ENCODE measurements at places on chromosomes 7 and 10.

- no peak for DNase-seq
Measured at GRCh38 chr7:69880840-69881239, 282.6 kb downstream of the AUTS2 start.

- DNase-seq, result no peak
Measured at GRCh38 chr10:46037107-46037825, 6.8 kb upstream of the NCOA4 start.

- DNase-seq, result no peak
Measured at GRCh38 chr7:130141884-130142653, 63.1 kb downstream of the TMEM209 start.

DNA sequence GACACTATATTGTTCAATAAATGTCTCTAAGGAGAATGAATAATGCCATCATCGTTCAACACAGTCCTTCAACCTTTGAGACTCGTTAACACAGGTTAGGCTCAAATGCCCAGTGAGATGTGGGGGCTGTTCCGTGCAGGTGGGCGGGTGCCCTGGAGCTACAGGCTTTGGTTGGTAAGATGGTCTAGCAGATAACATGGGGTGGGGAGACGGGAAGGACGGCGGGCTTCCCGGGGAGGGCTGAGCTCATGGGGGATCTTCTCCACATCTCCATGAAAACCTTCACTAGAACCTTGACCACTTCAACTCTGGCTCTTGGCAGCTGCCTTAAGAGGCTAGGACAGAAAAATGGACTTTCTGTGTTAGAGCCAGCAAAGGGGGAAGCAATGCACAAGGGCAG, 134.1 kb upstream of the TCERG1L start:
- DNase-seq, result peak; percentile 30

- no peak for DNase-seq
Measured at GRCh38 chr7:12256090-12256489, 45.0 kb downstream of the TMEM106B start.

DNA sequence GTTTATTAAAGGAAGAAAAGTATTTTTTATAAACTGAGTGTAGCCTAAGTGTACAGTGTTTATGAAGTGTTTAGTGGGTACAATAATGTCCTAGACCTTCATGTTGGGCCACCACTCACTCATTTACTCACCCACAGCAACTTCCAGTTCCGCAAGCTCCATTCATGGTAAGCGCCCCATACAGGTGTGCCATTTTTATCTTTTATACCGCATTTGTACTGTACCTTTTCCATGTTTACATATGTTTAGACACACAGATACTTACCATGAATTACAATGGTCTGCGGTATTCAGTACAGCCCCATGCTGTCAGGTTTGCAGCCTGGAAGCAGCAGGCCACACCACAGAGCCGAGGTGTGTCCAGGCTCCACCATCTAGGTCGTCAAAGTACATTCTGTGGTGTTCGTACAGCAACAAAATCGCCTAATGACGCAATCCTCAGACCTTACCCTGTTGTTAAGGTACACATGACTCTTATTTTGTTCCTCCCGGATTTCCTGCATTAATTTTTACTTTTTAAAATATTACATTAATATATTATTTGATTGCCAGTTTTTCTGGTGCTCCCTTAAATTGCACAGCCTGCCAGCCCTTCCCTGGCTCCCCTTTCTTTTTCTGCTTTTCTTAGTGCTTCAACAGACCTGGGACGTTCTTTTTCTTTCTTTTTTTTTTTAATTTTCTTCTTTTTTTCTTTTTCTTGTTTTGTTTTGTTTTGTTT, 881 bp upstream of the SSBP1 start:
- no peak for DNase-seq

GRCh38 chr7:143485500-143485899, 7.8 kb downstream of the TAS2R41 start:
- no peak for DNase-seq

GRCh38 chr7:30510124-30511075, 5.8 kb upstream of the GGCT start:
- DNase-seq, result no peak

DNA sequence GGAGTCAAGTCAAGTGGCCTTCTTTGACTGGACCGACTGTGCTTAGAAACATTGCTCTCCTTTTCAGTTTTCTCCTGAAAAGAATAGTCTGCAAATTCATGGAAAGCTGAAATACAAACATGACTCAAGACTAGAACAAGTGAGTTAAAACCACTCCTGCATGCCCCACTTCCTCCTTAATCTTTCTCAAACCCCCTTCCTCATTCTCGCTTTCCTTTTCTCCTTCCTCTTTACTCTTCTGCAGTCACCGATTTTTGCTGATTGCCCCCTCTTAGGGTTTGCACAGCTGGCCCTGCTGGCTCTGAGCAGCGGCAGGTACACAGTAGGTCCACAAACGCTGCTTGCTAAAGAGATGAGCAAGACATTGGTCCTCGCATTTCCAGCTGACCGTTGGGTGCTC, 34.8 kb upstream of the MKI67 start:
- no peak for DNase-seq

- DNase-seq, result no peak
Measured at GRCh38 chr10:124302951-124303505, 115.7 kb downstream of the OAT start.

DNA sequence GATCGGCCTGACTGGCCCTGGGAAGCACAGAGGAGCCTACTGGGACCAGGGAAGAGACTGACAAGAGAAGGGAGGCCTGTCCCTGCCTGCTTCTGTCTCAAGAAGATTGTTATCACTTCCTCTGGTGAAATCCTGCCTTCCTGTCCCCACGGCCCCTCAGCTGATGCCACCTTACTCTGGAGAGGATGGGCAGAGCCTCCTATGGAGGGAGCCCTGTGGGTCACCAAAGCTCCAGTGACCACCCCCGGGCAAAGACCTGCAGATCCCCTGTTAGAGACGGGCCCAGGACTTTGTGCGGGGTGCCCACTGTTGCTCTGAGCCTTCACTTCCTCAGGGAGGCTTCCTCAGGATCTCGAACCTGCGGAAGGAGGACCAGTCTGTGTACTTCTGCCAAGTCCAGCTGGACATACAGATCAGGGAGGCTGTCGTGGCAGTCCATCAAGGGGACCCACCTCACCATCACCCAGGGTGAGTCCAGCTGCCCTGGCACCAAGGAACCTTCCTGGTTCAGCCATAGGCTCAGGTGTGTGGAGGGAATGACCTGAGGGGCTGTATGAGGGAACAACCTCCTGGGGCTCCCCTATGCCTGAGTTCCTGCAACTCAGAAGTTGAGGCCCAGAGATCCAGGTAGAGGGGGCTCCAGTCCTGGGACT, 1.4 kb upstream of the PILRB start:
- DNase-seq, result peak; percentile 49

DNA sequence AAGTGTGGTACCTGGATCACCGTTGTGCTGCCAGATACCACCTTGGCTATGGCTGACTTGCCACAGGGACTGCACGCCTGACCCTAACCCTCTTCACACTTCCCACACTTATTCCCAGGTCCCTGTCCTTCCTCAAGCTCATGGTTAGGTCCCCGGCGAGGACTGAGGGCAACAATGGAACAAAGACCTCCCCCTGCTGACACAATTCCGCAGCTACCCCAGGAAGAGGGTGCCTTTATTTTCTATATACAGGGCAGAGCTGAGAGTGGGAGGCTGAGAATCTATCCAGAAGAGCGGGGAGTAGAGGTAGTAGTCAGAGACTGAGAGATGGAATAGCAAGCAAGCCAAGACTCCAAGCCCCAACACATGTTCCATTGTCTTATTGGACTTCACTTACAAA, 118.1 kb upstream of the SEM1 start:
- peak; percentile 50 for DNase-seq

DNA sequence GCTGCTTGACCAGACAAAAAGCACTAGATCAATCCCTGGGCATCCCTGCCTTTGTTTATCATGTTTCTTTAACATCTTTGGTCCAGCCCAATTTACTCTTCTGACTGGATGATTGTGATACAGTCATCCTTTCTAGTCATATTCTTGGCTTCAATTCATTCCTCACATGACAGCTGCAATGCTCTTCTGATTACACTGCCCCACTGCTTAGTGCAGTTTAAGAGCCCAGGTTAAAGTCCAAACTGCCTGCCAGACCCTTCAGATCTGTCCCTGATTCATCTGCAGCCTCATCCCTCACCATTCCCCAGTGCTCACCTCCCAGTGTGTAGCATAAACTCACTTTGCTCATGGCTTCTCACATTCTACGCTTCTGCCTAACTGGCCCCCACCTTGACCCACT, 383.8 kb downstream of the TNS3 start:
- no peak for DNase-seq

GRCh38 chr10:23478570-23478969, 39.7 kb downstream of the OTUD1 start:
- no peak for DNase-seq

- DNase-seq, result peak; percentile 93
Measured at GRCh38 chr7:77538281-77539212, 1.5 kb downstream of the PTPN12 start.

DNA sequence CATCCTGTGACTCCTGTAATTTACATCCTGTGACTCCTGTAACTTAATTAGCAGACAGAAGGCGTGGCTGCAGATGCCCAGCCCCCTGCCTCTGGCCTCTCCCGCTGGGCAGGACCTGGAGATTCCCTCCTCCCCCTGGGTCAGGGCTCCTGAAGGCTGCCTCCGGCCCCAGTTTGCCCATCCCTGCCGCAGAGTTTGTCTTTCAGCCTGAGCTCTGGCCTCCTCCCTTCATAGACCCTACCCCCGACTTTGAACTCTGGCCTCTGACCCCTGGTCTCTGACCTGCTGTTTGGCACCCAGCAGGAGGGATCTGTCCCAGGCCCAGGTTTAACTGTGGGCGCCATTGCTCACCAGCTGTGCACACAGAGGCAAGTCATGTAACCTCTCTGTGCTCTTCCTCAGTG, 45.6 kb downstream of the ELFN1 start:
- DNase-seq, result no peak

- no peak for DNase-seq
Measured at GRCh38 chr10:98338318-98338717, 70.3 kb upstream of the LOXL4 start.

GRCh38 chr7:103076764-103077163, 1.8 kb downstream of the ARMC10 start:
- DNase-seq, result no peak

DNA sequence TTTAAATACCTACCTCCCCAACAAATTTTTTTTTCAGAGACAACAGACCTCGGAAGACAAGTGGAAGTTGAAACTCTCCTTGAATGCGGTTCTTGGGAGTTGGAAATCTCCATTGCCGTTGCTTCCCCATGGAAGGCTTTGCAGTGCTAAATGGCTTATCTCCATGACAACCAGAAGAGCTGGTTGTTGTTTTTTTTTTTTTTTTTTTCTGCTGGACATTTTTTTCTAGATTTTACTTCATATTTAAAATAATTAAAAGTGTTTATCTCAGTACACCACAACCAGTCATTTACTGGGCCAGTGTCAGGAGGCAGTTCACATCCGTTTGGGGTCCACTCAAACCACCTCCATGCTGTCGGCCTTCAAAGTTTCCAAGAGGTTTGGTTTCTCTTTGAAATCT, 348.5 kb upstream of the PRKCQ start:
- no peak for DNase-seq

DNA sequence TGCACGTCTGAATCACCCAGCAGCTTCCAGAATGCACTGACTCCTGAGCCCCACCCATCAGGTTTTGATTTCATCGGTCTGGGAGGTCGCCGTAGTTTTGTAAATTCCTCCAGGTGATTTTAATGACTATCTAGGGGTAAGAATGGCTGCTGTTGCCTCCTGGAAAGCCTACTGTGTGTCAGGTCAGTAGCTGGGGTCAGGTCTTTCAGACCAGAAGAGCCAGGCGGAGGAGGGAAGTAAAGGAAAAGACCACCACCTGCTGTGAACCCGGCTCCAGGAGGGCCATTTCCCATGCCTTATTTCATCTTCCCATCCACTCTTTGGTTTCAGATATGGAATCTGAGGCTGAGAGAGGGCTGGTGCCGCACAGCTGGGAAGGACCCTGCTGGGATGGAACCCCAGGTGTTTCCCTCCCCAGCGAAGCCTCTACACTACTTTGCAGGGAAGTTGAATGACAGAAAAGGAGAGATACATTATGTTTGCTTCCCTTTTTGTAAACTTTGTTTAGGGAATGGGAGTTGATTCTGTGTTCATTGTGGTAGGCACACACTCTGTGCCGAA, 19.8 kb downstream of the ADAMTS14 start:
- no peak for DNase-seq

DNA sequence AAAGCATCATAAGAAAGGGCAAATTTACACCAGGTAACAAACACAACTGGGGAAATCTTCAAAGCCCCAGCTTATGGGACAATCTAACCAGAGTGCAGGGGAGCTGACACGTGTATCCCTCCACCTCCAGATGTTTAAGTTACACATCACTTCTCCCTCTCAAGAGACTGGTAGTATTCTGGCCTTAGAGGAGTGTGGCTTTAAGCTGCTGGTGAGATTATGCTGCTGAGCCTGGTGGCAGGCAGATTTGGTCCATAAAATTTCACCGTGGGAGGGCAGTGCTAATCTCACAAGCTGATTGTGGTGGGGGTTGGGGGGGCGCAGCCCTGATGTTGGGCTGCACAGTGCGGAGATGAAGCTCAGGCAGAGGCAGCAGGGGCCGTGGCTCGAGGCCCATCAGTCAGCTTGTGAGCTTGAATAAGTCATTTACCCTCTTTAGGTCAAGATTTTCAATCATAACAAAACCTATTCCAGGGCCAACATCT, 431.0 kb upstream of the GALNT17 start:
- no peak for DNase-seq

All from islet precursor cell (in vitro differentiated cells).